ENCODE measurements at places on chromosomes 2 and 18.

DNA sequence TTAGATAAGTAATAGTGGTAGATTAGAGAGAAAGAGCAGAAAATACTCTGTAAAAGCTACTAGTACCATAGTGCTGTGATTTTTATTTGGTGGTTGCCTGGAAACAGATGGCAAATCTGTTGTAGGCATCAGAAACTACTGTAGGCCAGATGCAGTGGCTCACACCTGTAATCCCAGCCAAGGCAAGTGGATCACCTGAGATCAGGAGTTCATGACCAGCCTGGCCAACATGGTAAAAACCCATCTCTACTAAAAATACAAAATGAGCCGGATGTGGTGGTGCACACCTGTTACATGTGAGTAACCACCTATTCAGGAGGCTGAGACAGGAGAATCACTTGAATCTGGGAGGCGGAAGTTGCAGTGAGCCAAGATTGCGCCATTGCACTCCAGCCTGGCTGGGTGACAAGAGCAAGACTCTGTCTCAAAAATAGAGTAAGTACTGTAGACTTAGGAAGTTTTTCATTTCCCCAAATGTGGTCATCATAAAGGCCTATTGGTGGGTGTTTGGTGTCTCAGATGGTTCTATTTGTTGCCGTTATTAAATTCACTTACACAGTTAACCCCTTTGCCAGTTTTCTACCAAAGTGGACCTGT lies 79.6 kb downstream of the SPTBN1 start:
- no peak for DNase-seq

- no peak for DNase-seq
These were observed 4.4 kb upstream of the GTF2A1L start for GRCh38 chr2:48613211-48613610.

GRCh38 chr2:205496370-205496769 lies 185.9 kb upstream of the NRP2 start:
- no peak for DNase-seq

- peak; percentile 88 for DNase-seq
These were observed at the start of gene MAPRE3 for GRCh38 chr2:26970244-26970927. Gene MAPRE3, plus strand, starts transcription at chr2:26970637. Its CDS starts 51,582 bp downstream, at chr2:27022219.
